Hippocampal formation (tissue), 2 donors: ENCODE measurements at places on chromosomes 12 and 14.

DNA sequence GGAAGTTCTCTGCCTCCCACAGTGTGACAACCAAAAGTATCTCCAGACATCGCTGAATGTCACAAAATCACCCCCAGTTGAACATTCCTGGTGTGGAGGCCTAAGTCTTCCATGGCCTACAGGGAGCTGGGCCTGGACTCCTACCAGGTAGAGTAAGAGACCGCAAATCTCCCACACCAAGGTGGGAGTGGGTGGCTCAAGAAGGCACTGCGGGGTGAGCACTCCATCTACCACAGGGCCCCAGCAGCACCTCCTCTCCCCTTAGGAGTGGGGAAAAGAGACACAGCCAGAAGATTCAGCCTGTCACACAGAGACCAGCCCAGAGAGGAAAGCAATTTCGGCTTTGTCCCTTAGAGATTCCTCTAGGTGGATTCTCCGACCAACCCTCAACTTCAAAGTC lies 25.5 kb downstream of the LRTM2 start:
- no peak for DNase-seq

DNA sequence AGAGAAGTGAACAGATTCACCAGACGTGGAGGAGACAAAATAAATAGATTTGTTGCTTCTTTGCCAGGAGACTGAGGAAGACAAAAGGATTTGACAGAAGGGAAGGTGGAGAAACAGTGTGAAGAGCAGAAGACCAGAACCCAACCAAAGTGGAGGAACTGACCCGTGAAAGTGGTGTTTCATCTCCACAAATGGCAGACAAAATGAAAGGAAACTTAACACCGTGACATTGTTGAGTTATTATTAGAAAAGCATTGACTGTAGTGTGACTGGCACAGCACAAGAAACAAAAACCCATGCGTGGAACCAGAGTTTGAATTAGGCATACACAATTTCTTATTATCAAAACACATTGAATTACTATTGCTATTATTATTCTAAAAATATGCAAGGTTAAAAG lies 518.1 kb downstream of the TMEM121 start:
- no peak for DNase-seq

DNA sequence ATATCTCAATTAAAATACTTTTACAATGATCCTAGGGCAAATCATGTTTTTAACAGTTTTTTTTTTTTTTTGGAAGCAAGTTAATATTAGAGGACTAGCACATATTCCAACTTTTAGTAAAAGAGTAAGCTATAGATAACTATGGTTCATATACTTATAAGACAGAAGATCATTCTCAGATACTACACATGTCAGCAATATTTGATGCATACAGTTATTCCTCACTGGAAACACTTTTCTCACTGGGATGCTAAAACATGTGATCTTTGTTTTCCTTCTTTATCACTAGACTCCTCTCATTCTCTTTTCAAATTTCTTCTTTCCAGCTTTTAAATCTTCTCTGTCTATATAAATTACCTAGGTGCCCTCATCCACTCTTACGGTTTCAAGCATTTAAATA lies 1020.4 kb upstream of the FBXO33 start:
- no peak for DNase-seq

DNA sequence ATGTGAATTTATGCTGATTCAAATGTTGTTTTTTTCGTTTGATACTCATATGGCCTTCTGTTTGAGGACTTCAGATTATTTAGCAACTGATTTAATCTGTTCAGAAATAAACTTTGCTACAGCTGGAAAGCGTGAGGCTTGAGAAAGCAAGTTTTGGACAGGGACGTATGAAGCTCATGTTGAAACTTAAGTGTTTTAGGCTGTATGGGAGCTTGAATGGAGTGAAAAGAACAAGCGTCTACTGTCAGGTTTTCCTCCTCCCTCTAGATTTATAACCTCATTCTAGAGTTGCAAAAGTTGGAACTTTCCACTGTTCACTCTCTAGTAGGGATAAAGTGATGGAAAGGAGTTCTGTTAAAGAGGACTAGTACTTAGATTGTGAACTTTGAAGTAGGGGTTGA lies 1.0 kb downstream of the PRPF39 start:
- DNase-seq: no peak

DNA sequence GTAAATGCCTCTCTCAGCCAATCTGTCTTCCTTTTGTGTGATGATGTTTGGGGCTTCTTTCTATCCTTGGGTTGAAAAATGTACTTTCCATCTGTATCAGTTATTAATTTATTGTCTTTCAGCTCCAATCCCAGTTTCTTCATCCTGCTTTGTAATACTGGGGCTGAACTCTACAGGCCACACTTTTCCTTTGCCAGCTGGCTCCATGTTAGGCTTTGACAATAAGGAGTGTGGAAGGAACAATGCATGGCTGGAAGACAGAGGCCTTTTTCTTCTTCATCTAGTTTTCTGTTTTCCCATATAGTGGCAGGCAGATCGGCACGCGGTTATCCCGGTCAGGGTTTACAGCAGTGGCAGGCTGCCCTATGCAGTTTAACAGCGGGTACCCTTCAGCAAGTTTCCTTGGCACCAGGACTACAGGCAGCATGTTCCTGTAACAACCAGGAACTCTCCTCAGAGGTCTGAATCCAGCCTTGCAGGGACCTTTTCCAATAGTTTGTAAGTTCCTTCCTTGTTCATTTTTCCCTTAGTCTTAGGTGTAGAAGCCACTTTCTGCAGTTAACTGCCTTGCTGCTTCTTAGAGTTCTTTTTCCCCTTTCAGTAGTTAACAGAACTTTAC lies 38.5 kb upstream of the CRACR2A start:
- no peak for DNase-seq

GRCh38 chr12:47832263-47832933 lies 12.7 kb upstream of the HDAC7 start:
- DNase-seq: no peak

DNA sequence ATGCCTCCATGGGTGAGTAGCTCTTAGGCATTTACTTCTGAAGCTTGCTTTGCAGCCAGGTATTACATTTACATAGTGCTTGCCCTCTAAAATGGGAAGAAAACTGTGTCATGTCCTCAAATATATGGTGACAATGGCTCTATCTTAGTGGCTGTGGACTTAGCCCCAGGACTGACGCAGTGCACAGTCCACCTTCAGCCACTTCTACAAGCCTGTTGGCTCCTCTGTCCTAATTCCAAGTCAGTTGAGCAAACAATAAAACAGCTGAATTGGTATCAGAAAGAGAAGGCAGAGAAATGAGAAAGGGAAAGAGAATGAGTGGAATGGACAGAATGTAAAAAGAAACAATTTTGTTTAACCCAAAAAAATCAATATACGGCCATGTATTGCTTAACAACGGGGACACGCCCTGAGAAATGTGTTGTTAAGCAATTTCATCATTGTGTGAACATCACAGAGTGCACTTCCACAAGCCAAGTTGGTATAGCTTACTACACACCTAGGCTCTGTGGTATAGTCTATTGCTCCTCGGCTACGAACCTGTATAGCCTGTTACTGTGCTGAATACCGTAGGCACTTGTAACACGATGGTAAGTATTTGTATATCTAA lies 93.5 kb downstream of the GRIN2B start:
- no peak for DNase-seq

DNA sequence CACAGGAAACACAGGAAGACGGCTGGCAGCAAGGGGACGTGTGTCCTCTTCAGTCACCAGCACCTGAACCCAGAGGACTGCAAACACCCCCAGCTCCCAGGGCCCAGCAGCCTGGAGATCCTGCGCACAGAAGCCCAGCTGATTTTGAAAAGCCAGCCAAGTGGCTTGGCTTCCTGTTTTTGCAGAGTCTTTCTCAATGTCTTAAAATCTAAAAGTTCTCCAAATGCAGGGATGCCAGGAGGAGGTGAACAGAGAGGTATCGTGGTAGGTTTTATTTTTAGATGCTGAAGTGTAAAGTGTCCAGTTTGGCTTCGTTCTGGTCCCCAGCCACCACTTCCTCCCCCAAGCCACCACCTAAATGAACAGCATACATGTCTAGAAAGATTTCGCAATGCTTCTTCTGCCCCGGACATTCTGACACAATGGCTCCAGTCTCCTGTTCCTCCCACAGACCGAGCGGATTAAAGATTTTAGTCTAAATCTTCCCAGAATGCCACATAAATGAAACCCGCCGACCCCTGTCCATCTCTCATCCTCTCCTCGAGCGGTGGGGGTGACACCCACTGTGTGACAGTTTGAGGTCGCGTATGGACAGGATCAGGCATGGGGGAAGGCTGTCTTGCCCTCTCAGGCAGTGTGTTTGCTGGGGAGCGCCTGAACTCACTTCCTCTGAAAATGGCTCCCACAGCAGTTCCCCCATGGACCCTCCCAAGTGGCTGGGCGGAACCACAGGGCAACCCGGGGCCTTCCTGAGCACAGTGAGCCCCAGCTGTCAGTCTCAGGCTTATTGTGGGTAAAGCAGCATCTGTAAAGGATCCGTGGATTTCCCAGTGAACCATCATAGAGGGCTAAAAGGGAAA lies 41.6 kb downstream of the ITPK1 start:
- peak; percentile 28 for DNase-seq

GRCh38 chr12:40921563-40922163 lies 229.4 kb downstream of the CNTN1 start:
- DNase-seq: no peak

- no peak for DNase-seq
Measured at GRCh38 chr12:25004447-25004846, 55.5 kb upstream of the BCAT1 start.

- DNase-seq: no peak
Measured at GRCh38 chr12:114430306-114430705, 24.4 kb upstream of the TBX5 start.

GRCh38 chr14:79137045-79137430 lies 966.9 kb downstream of the NRXN3 start:
- no peak for DNase-seq

DNA sequence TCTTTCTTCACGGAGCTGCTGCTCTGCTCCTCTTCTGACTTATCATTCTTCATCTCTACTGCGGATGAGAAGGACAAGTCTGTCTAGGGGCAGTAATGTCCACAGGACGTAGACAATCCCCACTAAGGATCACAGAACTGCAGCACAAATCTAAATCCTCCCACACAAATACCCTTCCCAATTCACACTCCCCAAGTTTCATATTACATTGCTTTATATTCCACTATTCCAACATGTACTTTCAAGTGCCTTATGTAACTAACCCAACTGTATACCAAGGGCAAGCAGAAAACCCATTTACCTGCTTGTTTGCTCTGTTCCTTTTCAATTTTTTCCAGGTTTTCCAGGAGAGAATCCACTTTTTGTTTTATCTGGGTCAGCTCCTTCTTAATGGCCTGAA lies 55.6 kb upstream of the OR5AU1 start:
- no peak for DNase-seq

DNA sequence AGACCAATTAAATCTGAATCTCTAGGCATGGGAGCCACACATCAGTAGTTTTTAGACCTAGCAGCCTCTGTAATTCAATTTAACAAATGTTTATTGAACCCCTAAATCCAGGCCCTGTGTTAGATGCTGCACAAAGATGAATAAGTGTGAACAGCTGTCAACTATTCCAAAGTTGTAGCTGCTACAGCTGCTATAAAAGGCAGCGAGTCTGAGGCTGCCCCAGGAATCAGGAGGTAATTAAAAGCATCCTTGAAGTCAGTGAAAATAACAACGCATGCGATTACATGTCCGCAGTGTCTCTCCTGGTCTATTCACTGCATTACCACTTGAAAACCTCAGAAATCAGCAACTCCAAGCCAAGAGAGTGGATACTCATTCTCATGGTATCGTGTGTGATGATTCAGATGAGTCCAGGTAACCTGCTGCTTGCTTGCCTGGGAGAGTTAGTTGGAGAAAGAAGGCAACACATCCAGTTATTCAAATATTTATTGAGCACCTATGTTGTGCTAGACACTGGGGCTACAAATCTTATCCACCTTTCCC lies 34.9 kb upstream of the DDHD1 start:
- no peak for DNase-seq

DNA sequence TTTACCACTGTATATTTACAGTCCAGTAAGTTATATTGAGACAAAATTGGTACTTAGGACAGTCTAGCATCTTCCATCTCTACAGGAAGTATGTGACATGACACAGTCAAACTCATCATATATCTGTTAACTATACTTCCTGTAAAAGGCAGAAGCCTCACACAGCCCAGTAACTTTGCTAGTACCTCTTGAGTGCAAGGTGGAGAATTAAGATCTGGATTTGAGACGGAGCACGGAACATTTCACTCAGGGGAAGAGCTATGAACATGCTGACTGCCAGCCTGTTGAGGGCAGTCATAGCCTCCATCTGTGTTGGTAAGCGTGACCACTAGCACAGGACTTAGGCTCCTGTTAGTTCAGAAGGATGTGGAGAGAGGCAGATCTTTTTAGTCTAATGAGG lies 333.7 kb upstream of the OR4E1 start:
- DNase-seq: no peak

GRCh38 chr14:36505181-36505815 lies 14.7 kb downstream of the NKX2-1 start:
- DNase-seq: no peak

DNA sequence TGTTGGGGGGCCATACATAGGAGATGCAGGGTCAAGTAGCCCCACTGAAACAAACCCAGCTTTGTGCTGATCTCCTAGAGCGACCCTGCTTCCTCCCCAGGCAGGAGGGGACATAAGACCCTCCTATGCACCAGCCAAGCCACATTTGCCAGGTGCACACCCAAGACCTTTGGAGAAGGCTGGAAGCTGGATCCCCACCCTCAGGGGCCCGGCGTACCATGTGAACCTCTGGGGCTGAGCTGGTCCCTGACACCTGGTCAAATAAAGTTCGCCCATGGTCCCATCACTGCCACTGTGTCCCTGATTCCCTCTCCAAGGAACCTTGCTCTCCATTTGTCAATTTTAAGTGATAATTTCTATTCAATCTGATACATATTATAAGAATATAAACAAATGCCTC lies 162.1 kb upstream of the VASH1 start:
- no peak for DNase-seq

GRCh38 chr14:44625098-44625497 lies 118.0 kb upstream of the FSCB start:
- DNase-seq: no peak

DNA sequence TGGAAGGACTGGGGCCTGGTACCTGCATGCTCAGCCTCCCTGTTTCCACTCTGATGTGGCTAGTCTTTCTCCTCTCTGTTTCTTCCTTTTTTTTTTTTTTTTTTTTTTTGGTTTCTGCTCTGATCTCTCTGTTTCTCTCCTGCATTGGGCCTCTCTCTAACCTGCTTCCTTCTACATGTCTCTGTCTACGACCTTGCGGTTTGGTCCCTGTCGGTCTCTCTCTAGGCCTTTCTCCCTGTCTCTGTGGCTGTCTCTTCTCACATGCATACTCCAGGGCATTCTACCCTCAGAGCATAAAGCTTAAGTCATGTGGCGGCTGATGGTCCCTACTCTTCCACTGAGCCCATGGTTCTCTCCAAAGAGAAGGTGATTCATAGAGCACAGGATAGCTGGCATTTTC lies 1096.6 kb downstream of the BCL11B start:
- DNase-seq: no peak

- DNase-seq: no peak
Measured at GRCh38 chr14:43041207-43041606, 1434.5 kb downstream of the LRFN5 start.
